Liver (tissue), 10 donors: ENCODE measurements at places on chromosomes 2 and 18.

GRCh38 chr2:85713836-85714235 is 19.7 kb downstream of the GNLY start:
- no peak for DNase-seq

GRCh38 chr18:12885500-12885899 is 1.5 kb upstream of the PTPN2 start:
- DNase-seq, result no peak

GRCh38 chr2:234544659-234545611 is 48.1 kb upstream of the ARL4C start:
- DNase-seq, result peak; percentile 72

GRCh38 chr2:46651363-46652099 is 172.2 kb downstream of the TMEM247 start:
- no peak for DNase-seq

- DNase-seq, result no peak
Observed at GRCh38 chr18:51559198-51559901, 361.9 kb upstream of the MEX3C start.

DNA sequence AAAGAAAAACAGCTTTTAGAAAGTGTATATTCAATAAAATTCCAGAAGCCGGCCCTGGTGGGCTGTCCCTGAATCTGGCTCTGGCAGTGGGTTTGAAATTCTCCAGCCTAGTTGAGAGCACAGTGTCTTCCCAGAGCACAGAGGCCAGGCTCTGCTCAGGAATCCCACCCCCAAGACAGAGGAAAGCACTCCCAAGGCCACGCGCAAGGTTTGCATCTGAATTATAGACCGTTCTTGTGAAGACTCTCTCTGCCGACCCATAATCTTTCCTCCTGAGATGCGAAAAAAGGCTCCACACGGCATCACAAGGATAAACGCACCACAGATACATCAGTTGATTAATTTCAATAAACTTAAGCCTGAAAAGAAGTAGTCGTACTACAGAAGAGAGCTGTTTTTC is 342.2 kb downstream of the CMPK2 start:
- DNase-seq, result no peak

DNA sequence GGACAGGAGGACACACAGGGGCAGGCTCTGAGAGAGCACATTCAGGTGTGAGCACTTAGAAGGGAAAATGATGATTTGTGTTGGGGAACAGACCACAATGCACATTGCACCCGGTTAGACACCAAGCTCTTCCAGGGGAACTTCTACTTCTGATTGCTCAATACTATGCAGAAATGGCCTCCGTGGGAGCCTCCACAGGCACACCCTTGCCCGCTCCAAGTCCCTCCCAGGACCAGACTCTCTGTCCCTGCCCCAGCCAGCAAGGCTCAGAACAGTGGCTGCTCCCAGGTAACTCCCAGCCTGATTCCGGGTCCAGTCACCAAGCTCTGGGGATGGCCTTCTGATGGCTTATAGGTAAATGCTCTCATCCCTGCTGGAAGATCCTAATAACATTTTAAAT is 56.2 kb downstream of the BCL2L11 start:
- DNase-seq, result no peak

DNA sequence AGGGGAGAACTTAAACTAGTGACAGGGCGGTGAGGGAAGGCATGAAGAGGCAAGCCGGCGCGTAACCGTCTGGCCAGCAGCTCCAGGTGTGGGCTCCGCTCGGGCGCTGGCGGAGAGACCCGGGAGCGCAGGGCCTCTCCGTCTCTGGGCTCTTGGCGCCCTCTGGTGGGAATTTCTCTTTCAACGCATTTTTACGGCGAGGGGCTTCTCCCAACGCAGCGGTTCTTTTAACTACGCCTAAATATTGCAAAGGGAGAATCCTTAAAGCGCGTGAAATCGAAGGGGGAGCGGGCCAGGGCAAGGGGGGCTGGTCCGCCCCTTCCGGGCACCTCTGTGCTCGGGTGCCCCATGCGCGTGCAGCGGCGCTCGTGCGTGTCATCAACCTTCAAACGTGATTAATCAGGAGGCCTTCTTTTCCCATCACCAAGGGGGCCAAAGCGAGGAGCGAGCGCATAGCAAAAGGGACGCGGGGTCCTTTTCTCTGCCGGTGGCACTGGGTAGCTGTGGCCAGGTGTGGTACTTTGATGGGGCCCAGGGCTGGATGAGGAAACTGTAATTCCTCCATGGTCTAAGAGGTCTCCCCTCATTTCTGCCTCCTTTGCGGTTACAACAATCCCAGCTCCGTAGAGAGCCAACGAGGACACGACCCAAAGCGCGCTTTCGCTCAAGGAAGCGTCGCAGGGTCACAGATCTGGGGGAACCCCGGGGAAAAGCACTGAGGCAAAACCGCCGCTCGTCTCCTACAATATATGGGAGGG is 762 bp upstream of the GAD1 start:
- DNase-seq, result peak; percentile 68

GRCh38 chr2:201191132-201191875 is 8.4 kb downstream of the CASP10 start:
- no peak for DNase-seq

- DNase-seq, result no peak
Observed at GRCh38 chr18:36777566-36777965, 51.2 kb downstream of the TPGS2 start.

DNA sequence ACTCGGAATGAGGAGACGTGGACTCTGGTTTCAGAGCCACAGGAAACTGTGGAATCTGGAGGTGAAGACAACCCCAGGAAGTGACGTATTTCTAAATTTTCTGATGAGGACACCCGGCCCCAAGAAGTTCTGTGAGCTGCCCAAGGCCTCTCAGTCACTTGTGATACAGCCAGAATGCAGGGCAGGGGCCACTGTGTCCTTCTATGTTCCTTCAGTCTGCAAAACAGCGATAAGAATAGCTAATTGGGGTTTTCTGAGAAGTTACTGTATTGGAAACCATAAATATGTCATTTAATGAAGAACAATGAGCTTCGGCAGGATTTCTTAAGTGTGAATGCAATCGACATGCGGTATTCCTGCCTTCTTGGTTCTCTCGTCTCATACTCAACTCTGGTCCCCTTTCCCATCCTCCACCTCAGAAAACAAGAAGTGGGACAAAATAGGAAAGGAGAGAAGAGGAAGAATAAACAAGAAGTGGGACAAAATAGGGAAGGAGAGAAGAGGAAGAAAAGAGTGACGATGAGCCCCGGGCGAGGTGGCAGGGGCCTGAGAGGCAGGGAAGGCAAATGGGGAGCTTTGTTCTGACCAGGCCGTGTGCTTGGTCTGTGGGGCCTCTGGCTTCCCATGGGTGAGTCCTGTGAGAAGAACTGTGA is 282.0 kb upstream of the REV1 start:
- DNase-seq, result no peak

- no peak for DNase-seq
Observed at GRCh38 chr2:234722176-234722575, 225.3 kb upstream of the ARL4C start.
